ENCODE measurements at places on chromosomes 12 and 14.

DNA sequence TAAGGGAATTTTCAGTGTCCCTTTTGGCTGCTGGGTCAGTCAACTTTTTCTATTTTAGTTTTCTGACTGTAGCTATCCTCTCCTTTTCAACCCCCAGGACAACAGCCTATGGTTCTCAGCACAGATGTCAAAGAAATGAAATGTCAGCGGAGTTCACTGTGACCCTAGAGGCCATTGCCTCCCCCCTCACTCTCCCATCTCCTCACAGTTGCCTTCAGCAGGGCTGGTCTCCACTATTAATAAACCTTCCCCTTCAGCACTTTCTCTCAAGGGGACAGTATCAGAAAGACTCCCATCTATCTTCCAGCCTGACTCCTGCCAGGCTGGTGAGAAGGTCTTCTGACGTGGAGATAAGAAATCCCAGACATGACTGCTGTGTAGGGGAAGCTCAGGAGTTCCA lies 137.1 kb upstream of the WSCD2 start:
- no peak for DNase-seq

GRCh38 chr12:15364221-15365160 lies 42.2 kb downstream of the PTPRO start:
- DNase-seq = no peak

DNA sequence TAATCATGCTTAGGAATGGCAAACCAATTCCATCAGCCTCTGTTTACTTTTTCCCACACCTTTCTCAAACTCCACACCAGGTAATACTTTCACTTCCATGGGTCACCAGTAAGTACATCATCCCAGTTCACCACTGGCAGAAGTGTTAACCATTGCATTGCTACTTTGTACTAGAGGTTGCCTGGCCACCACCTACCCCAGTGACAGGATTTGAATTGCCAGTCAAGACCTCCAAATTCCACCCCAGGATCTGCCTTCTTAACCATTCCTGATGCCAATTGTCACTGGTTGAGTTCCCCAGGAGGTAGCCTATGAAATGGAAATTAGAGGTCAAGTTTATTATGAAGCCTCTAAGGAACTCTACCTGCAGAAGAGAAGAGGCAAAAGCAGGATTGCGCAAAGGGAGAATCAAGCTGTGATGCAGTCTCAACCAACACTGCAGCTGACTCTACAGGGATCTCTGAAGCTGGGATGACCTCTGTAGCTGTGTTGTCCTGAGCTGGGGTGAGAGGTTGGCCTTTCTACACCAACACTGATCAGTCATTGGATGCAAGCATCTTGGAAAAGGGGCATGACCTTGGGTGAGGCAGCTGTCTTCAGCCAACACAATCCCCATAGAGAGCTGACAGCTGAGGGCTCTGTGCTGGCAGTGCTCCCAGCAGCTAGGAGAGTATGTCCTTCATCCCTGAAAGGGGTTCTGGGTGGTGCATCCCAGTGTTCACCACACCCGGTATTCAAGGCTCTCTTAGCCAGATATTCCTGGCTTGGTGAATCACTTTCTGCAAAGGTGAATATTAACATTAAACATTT lies 37.0 kb upstream of the HMGA2 start:
- no peak for DNase-seq

GRCh38 chr12:122929812-122930211 lies 33.9 kb upstream of the VPS37B start:
- DNase-seq = no peak

DNA sequence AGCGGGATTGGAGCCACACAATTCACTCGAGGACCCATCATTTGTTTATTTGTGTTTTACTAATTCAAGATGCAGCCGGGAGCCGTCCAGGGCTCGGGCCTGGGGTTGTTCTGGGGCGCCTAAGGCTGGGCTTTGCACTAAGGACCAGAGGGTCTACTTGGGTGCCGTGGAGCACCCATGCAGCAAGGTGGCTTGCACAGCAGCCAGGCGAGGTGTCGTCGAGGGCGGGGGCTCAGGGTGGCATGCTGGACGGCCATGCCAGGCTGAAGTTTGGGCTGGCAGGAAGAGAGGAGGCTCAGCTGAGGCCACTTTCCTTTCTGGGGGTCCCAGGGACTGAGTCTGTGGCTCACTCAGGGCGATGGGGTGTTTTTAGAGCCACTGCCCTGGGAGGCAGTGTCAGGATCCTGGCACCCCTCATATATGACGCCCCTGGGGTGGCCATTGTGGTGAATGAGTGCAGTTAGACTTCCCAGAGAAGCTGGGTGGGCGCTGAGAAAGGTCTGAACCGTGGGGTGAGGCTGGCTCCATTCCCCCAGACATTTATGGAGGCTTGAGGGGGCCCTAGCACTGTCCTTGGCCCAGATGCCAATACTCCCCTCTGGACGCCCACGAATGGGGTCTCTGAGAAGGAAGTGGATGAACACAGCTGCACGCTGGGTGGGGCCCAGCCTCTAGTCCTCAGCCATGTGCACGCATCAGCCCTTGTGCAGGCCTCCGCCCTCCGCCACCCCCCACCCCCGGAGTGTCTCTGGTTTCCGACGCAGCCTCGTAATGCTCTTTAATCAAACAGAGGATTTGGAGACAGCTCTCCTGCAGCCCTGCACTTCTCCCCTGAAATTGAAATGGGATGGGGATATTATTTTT lies 11.3 kb downstream of the MEG3 start:
- no peak for DNase-seq

DNA sequence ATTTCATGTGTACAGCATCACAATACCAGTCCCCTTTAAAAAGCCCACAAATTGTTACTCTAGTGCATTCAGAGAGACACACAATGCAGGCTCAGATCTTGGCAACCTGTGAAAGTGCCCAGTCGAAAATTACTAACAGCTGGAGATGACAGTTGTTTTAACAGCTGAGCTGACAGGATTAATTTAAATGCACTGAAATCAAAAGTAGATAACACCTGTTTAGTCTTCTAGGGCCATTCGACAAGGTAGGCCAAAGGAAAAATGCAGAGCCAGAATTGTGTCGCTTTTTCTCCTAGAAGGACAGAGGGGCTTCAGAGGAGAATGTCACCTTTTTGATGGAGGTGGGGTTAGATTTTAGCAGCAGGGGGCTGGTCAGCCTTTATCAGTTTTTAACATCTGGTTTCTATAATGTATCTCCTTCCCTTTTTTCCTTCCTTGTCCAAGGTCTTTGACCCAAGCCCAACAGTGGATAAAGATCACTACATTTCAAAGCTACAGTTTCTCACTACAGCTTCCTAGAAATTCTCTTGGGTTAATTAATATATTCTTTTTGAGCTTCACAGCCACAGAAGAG lies 139.1 kb downstream of the SOX5 start:
- no peak for DNase-seq

DNA sequence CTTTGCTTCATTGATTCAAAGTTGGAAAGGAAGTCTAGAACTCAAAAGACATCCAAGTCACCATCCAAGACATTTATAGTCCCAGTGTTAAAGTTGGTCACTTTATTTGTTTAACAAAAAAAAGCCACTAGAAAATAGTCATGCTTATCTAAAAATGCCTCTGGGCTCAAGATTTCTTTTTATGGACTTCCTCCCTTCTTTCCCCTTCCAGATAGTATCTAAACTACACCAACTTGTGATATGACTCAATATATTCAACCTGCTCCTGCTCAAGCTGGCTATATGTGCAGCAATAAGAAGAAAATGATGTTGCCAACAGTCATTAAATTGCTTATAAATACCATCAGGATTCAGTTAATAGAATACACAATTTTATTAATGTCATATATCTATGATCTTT lies 1177.1 kb downstream of the FLRT2 start:
- no peak for DNase-seq

GRCh38 chr12:68739891-68740290 lies 6.1 kb upstream of the SLC35E3 start:
- DNase-seq = no peak

GRCh38 chr12:41850046-41850445 lies 294.6 kb downstream of the GXYLT1 start:
- no peak for DNase-seq

GRCh38 chr12:50523772-50524171 lies 19.0 kb downstream of the DIP2B start:
- no peak for DNase-seq

GRCh38 chr14:75602503-75602902 lies 24.1 kb downstream of the FLVCR2 start:
- DNase-seq = no peak

DNA sequence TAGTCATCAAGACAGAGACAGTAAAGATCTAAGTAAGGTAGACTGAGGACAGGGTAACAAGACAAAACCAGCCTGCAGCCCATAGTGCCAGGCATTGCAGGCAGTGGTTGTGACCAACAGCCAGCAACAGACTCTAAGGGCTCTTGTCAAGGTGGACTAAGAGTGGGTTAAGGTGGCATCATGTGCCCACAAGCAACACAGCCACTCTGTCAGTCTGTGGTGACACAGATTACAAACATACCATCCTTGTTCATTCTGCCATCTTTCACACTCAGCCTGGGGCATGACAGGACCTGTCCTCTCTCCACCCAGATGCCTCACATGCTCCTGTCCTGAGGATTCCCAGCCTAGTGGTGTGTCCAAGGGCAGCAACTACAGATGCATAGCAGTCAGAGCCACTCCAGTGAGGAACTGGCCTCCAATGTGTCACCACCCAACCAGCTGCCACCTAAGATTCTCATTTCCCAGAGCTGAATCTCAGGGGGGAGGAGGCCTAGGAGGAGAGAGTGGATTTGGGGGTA lies 28.3 kb downstream of the VDR start:
- DNase-seq = no peak

DNA sequence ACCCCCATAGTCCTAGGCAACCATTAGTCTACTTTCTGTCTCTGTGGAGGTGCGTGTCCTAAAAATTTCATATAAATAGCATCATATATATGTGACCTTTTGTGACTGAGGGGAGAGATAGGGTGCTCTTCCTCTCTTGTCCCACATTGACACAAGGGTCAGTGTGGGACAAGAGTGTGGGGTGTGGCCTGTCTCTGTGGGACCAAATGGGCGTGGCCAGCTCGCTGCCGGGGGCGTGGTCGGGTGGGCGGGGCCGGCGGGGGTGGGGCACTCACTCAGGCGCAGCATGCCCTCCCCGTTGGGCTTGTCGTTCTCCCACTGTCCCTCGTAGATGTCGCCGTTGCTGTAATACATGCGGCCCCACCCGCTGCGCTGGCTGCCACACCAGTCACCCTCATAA lies 15.5 kb downstream of the MORN3 start:
- no peak for DNase-seq

DNA sequence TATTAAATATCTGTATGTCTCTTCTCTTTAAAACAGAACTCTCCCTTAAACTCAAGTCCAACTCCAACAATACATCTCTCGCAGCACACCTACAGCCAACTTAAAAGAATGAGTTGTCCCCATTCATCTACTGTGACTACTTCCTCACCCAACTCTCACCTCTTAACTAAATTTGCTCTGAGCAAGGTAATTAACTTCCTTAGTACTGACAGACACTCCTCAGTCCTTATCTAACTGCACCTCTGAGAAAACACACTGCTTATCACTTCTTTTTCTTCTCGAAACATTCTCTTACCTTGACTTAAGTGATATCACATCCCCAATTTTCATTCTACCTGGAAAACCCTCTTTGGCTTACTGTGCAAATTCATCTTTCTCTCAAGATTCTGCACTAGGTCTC lies 7.0 kb downstream of the ERGIC2 start:
- DNase-seq = no peak

- peak; percentile 18 for DNase-seq
These were observed 2.5 kb upstream of the TEP1 start for GRCh38 chr14:20415782-20416206.

All from activated CD4-positive, alpha-beta T cell treated with anti-CD3 and anti-CD28 coated beads for 4 hours (primary cell).